ENCODE measurements at places on chromosomes 6 and 20. TPM values are rescaled to one million over a fixed set of nuclear protein-coding genes. Genes with fewer than 3 reads are reported as not detected.

DNA sequence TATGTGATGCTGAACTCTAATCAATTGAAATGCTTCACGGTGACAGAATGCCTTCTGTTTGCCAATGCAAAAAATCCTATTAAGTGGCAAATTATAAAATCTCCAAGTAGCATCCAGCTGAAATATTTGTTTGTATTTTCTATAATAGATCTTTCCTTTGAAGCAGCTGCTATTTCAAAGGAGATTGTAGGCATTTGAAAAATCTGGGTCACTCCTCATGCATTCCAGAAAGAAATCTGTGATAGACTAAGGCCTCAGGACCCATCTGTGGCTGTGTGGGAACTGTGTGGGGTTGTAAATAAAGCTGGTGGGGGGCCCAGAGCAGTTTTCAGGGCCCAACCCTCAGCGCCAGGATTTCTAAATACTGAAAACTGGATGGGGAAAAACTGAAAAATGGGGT lies 216.9 kb upstream of the ARG1 start:
- H3K27ac ChIP-seq = no peak overlapping the region
- no peak for DNase-seq
- H3K4me1 ChIP-seq = no peaks in the 10 kb centered on the region
- H3K27me3 ChIP-seq = no peaks in the 10 kb centered on the region

DNA sequence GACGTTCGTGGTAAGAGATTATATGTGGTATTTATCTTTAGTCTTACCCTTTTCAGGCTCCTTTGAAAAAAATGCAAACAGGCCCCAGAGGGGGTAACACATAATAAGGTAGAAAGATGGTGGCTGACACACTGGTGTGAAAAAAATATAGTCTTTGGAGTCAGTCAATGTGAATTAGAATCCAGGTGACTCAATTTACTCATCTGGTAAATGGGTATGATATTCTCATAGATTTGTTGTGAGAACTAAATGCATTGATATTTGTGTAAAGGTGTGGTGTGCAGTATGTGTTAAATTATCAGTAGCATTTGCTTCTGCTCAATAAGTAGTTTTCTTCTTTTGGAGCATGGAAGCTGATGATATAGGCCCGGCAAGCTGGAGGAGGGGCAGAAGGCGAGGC lies 25.7 kb downstream of the CD83 start:
- no peaks in the 10 kb centered on the region for H3K4me1 ChIP-seq
- no peak overlapping the region for H3K27ac ChIP-seq
- H3K27me3 ChIP-seq = peaks cover 7% of the 10 kb centered on the region
- no peak for DNase-seq
- H3K4me3 ChIP-seq = no peak overlapping the region

DNA sequence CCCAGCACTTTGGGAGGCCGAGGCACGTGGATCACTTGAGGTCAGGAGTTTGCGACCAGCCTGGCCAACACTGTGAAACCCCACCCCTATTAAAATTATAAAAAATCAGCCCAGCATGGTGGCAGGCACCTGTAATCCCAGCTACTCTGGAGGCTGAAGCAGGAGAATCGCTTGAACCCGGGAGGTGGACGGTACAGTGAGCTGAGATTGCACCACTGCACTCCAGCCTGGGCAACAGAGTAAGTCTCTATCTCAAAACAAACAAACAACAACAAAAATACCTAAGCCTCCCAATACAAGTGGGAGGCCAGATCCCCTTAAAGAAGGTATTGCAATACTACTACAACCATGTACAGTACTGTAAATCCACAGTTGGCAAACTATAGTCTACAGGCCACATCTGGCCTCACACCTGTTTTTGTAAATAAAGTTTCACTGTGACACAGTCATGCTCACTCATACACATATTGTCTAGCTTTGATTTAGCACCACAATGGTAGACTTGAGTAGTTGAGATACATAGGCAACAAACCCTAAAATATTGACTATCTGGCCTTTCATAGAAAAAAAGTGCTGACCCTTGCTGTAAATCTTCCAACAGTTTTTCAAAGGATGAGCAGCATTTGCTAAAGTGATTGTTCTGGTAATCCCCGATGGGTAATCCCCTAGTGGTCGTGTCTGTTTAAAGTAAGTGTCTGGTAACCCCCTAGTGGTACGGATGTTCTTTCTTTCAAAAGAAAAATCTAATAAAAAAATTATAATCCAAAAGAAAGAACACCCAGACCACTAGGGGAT lies 202.0 kb downstream of the RNGTT start:
- no peaks in the 10 kb centered on the region for H3K27me3 ChIP-seq
- H3K27ac ChIP-seq = no peak overlapping the region
- no peaks in the 10 kb centered on the region for H3K36me3 ChIP-seq
- no peak for DNase-seq
- H3K4me1 ChIP-seq = no peaks in the 10 kb centered on the region

- H3K27ac ChIP-seq = peak overlapping the region; percentile 15
- H3K4me1 ChIP-seq = peaks cover 21% of the 10 kb centered on the region
- H3K27me3 ChIP-seq = no peaks in the 10 kb centered on the region
Observed at GRCh38 chr20:57672164-57672563, 37.7 kb downstream of the PMEPA1 start.

- H3K36me3 ChIP-seq = no peaks in the 10 kb centered on the region
- no peak for DNase-seq
- H3K4me1 ChIP-seq = peaks cover 15% of the 10 kb centered on the region
- peak overlapping the region; percentile 87 for H3K27ac ChIP-seq
- H3K4me3 ChIP-seq = no peak overlapping the region
Observed at GRCh38 chr6:9504191-9504590, 910.7 kb downstream of the TFAP2A start.

GRCh38 chr6:64233746-64234145 lies 598.1 kb downstream of the PHF3 start:
- no peaks in the 10 kb centered on the region for H3K36me3 ChIP-seq
- DNase-seq = no peak
- no peaks in the 10 kb centered on the region for H3K27me3 ChIP-seq
- H3K4me3 ChIP-seq = no peak overlapping the region
- no peaks in the 10 kb centered on the region for H3K4me1 ChIP-seq
- no peak overlapping the region for H3K27ac ChIP-seq

DNA sequence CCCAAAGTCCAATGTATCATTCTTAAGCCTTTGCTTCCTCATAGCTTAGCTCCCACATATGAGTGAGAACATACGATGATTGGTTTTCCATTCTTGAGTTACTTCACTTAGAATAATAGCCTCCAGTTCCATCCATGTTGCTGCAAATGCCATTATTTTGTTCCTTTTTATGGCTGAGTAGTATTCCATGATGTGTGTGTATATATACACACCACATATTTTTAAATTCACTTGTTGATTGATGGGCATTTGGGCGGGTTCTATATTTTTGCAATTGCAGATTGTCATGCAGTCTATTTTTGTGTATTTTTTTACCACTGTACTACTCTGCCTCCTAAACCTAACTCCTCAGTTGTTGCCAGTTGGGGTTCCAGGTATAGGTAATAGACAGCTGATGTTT lies 74.7 kb downstream of the CD2AP start:
- no peak overlapping the region for H3K27ac ChIP-seq
- H3K27me3 ChIP-seq = no peaks in the 10 kb centered on the region
- H3K36me3 ChIP-seq = peaks cover 3% of the 10 kb centered on the region
- DNase-seq = no peak
- no peak overlapping the region for H3K4me3 ChIP-seq

GRCh38 chr6:45675634-45676033 lies 297.9 kb upstream of the SUPT3H start:
- H3K27ac ChIP-seq = no peak overlapping the region
- no peak for DNase-seq
- H3K4me3 ChIP-seq = no peak overlapping the region
- no peaks in the 10 kb centered on the region for H3K27me3 ChIP-seq

GRCh38 chr6:103175056-103175455 lies 1684.7 kb downstream of the HACE1 start:
- H3K36me3 ChIP-seq = no peaks in the 10 kb centered on the region
- no peak overlapping the region for H3K4me3 ChIP-seq
- H3K27ac ChIP-seq = no peak overlapping the region
- H3K27me3 ChIP-seq = no peaks in the 10 kb centered on the region
- no peaks in the 10 kb centered on the region for H3K4me1 ChIP-seq

DNA sequence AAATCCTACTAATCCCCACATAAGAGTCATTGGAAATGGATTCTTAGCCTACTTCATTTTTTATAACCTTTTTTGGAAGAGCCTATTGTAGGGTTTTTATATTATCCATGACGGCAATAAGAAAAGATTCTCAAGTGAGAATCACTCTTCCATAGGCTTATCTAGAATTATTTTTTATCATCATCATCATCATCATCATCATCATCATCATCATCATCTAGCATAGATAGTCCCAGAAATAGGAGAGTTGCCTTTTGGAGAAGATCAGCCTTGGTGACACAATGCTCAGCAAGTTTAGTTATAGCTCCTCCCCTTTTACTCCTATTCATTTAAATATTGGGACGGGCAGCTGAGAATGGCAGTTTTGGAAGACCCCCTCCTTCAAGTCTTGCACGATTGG lies 359.1 kb upstream of the SLC35B3 start:
- H3K27me3 ChIP-seq = no peaks in the 10 kb centered on the region
- H3K27ac ChIP-seq = no peak overlapping the region
- H3K4me3 ChIP-seq = no peak overlapping the region

DNA sequence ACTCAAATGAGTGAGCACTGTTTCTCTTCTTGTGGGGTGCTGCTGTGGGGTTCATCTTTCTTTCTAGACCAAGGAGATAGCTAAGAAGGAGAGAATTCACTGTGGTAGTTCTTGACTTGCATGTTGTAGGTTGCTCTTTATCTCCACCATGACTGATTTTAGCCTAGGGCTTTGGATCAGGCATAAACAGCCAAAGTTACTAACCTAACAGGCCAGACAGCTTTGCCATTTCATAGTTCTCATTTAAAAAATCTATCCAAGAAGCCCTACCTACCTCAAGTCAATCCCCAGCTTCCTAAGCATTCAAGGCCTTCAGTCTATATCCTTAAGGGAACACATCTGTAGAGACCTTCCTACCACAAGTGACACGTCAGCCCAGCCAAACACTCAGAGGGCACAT lies 107.9 kb upstream of the CARMIL1 start:
- no peak overlapping the region for H3K4me3 ChIP-seq
- no peak overlapping the region for H3K27ac ChIP-seq
- no peak for DNase-seq
- H3K36me3 ChIP-seq = no peaks in the 10 kb centered on the region
- H3K27me3 ChIP-seq = no peaks in the 10 kb centered on the region

DNA sequence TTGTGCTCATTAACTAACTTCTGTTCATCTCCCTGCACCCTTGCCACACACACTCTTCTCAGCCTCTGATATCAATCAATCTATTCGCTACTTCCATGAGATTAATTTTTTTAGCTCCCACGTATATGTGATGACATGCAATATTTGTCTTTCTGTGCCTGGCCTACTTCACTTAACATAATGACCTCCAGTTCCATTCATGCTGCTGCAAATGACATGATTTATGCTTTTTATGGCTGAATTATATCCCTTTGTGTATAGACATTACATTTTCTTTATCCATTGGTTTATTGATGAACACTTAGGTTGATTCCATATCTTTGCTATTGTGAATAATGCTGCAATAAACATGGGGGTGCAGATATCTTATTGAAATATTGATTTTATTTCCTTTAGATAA lies 50.8 kb upstream of the SPTLC3 start:
- DNase-seq = no peak
- no peaks in the 10 kb centered on the region for H3K27me3 ChIP-seq
- H3K4me3 ChIP-seq = no peak overlapping the region
- no peak overlapping the region for H3K27ac ChIP-seq

GRCh38 chr20:8602389-8603116 lies 466.3 kb upstream of the PLCB4 start:
- H3K27me3 ChIP-seq = no peaks in the 10 kb centered on the region
- no peak overlapping the region for H3K4me3 ChIP-seq
- H3K27ac ChIP-seq = no peak overlapping the region
- no peaks in the 10 kb centered on the region for H3K36me3 ChIP-seq
- H3K4me1 ChIP-seq = no peaks in the 10 kb centered on the region
- DNase-seq = no peak

GRCh38 chr6:69622924-69623323 lies 173.9 kb downstream of the LMBRD1 start:
- H3K4me3 ChIP-seq = no peak overlapping the region
- no peaks in the 10 kb centered on the region for H3K36me3 ChIP-seq
- DNase-seq = no peak
- no peaks in the 10 kb centered on the region for H3K27me3 ChIP-seq

- peaks cover 14% of the 10 kb centered on the region for H3K4me1 ChIP-seq
- H3K36me3 ChIP-seq = no peaks in the 10 kb centered on the region
- H3K4me3 ChIP-seq = no peak overlapping the region
- no peak overlapping the region for H3K27ac ChIP-seq
Observed at GRCh38 chr6:154485815-154486214, 24.7 kb downstream of the CNKSR3 start.

GRCh38 chr6:47023573-47023972 lies 18.6 kb downstream of the ADGRF1 start:
- no peaks in the 10 kb centered on the region for H3K36me3 ChIP-seq
- no peaks in the 10 kb centered on the region for H3K27me3 ChIP-seq
- no peaks in the 10 kb centered on the region for H3K4me1 ChIP-seq
- no peak for DNase-seq
- no peak overlapping the region for H3K27ac ChIP-seq
- no peak overlapping the region for H3K4me3 ChIP-seq

DNA sequence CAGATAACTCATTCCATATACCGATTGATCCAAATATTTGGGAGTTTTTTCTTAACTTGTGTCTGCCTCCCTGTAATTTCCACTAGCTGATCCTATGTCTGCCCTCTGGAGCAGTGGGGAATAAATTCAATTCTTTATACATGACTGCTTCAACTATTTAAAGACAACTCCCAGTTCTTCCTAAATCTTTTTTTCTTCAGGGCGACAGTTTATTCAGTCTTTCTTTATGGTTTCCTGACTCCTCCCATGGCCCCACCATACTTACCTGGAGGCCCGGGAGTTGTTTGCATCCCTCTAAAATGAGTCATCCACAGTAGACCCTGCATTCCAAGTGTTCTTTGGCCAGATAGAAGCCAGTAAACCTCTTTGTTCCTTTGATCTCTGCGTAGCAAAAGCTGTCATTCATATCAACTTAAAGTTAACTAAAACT lies 73.6 kb downstream of the LCA5 start:
- H3K36me3 ChIP-seq = no peaks in the 10 kb centered on the region
- DNase-seq = no peak
- H3K27me3 ChIP-seq = no peaks in the 10 kb centered on the region
- H3K27ac ChIP-seq = no peak overlapping the region
- H3K4me1 ChIP-seq = peaks cover 2% of the 10 kb centered on the region

GRCh38 chr6:102662851-102663250 lies 1269.3 kb downstream of the GRIK2 start:
- H3K4me1 ChIP-seq = no peaks in the 10 kb centered on the region
- DNase-seq = no peak
- no peak overlapping the region for H3K4me3 ChIP-seq
- no peak overlapping the region for H3K27ac ChIP-seq
- H3K36me3 ChIP-seq = no peaks in the 10 kb centered on the region

GRCh38 chr20:13809373-13809772 lies 24.5 kb downstream of the NDUFAF5 start:
- no peak for DNase-seq
- peaks cover 48% of the 10 kb centered on the region for H3K36me3 ChIP-seq
- H3K4me1 ChIP-seq = no peaks in the 10 kb centered on the region
- H3K4me3 ChIP-seq = no peak overlapping the region

VSTM2L gene
- total RNA-seq = 17.7 TPM

C20orf141 gene
- not detected for total RNA-seq

MYT1 gene
- not detected for total RNA-seq

GPX5 gene
- 4.3 TPM for total RNA-seq

VWA7 gene
- 0.54 TPM for total RNA-seq

RAD21L1 gene
- 0.34 TPM for total RNA-seq

SOBP gene
- total RNA-seq = 4.7 TPM

TFAP2D gene
- not detected for total RNA-seq

COQ3 gene
- total RNA-seq = 3.7 TPM

RNF182 gene
- 8.3 TPM for total RNA-seq

TP53TG5 gene
- not detected for total RNA-seq

Measured in astrocyte (in vitro differentiated cells and primary cell).